NCI-H2081 (cell line): ENCODE measurements at places on chromosomes 1 and 21.

DNA sequence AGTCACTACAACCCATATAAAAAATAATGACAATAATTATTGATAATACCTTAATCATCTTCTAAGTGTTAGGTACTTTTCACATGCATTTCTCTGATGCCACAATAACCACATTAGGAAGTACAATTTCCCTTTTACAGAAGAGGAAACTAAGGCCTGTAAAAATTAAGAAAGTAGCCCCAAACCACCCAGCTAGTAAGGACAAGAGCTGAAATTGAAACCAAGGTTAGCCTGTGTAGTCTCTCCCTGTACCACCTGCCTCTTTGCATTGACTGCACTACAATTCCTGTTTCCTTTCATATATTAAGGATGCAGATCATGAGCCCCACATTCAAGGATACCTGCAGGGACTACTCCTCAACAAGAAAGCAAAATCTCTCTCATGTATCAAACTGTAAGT is 288.8 kb downstream of the GPATCH2 start:
- DNase-seq, result no peak

DNA sequence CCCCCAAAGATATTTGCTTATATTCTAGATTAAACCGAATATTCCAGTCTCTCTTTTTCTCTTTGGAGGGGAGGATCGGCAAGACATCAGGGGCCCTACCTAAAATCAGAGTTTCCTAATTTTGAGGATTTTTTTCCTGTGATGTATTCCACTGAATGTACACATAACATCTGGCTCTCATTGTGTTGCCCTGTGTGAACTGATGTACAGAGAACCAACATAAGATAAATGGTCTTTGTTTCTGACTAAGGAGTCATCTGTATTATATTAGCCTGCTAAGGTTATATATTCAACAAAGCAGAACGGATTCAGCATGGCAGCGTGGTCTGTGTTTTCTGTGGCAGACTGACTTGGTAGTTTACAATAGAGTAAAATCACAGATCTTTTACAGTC is 114.8 kb upstream of the NCAM2 start:
- DNase-seq, result no peak

DNA sequence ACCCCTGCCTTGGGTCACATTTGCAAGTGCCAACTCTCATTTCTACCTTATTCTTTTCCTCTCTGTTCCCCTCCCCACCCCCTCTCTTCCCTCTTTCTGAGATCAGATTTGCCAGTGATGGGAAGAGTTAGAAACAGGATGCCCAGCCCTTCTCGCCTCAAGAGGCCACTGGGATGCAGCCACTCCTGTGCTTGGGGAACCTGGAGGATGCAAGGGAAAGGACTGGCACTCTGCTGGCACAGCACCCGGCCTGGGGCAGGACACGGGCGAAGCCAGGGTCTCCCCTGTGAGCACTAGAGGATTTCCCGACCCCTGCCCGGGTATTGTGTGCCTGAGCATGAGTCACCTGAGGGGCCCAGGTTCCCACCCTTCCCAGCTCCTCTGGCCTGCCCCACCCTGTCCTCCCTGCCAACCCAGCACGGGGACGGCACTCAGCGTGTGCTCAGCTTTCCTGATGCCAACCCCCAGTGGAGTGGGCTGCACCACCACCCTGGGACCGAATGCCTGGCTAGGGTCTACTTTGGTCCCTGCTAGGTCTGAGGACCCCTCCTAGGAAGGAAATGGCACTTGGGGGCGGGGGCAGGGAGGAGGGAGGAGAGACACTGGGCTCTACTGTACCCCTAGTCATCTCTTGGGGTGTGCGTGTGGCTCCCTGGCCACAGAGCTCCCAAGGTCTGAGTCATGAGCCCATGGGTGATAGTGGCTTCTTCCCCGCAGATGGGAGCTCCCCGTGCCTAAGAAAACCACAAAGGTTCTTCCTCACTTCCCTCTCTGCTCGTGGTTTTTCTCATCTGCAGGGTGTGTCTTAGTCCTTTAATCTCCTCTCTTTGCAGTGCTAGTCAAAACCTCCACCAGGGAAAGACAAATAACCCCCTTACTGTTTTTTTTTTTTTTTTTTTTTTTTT is 12.4 kb downstream of the LMNA start:
- no peak for DNase-seq

- no peak for DNase-seq
Measured at GRCh38 chr1:42935971-42936308, 22.7 kb downstream of the SLC2A1 start.

DNA sequence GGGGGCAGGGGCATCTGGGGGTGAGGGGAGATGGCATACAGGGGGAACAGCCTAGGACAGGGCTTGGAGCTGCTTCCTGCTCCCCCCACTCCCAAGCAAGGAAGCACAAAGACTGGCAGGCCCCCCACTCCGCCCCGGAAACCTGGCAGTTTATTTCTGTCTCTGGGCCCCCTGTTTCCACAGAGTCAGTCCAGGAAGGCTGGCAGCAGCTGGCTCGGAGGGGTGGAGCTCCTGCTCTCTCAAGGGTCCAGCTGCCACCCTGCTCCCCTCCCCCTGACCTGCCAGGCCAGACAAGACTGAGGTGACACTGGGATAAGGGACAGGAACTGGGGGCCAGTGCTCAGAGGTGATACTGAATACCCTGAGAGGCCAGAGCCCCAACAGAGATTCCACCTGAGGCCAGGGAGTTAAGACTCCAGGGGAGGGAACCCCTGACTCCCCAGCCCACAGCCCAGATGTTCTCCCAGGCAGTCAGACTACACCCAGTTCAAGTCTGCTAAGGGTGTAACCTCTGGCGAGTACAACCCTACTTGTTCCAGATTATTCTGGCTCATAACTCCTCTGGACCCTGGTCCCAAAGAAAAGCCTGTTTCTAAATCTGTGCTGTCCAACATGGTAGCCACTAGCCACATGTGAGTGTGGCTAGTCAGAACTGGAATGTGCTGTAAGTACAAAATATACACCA is 26.3 kb downstream of the AHDC1 start:
- no peak for DNase-seq

- DNase-seq, result no peak
Measured at GRCh38 chr1:61898658-61899057, 156.4 kb downstream of the PATJ start.

DNA sequence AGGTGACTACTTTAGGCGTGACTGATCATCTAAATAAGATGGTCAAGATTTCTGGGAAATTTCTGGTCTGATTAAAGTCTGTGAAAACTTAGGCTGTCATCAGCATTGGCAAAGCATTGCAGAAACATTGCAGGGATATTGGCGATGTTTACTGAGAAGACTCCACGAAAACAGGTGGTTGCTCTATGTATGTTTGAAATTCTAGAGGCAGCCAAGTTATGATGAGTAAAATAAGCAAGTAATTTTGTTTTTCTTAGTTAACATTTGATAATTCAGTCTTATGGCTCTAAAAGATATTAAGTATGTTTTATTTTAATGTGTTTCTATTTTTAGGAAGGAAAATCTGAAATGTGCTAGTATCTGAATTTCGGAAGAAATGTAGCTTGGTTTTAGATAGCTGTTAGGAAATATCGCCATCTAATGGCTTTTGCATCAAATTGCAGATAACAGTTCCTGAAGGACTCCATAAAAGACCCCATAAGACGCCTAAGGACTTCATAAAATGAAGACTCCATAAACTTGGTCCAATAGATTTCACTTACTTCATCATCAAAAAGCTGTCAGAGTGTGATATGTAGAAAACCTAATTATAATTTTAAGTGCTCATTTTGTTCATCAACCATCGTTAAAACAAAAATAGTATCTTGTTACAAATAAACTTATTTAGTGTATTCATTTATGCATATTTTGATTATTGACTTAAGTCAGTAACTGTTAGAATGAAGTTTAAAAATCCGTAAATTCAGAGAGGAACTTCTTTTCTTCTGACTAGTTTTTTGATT is 344.6 kb downstream of the RYR2 start:
- DNase-seq, result peak; percentile 39

DNA sequence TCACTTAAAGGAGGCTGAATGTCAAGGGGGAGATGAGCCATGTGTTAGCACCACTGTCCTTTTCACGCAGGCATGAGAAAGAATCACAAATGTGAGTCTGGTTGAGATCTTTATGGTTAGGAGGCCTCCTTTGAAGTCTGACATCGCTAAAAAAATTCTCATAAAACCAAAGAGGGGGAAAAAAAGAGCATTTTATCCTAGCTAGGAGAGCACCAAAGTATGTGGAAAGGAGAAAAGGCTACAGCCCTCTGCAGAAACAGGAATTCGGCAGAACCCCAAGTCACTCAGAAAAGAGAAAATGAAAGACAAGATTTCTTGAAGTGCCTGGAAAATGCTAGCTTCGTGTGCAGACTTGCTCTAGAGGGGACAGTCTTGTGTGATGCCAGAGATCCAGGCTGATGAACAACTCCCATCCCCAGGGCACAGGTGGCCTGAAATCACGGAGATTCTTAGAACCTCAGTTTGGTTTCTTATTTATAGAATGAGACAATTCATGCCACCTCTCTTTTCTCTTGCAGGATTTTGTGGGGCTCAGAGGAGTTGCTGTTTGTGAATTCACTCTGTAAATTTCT is 61.5 kb downstream of the RUNX1 start:
- DNase-seq, result no peak

- DNase-seq, result no peak
Measured at GRCh38 chr1:89942825-89943658, 51.9 kb upstream of the ZNF326 start.

DNA sequence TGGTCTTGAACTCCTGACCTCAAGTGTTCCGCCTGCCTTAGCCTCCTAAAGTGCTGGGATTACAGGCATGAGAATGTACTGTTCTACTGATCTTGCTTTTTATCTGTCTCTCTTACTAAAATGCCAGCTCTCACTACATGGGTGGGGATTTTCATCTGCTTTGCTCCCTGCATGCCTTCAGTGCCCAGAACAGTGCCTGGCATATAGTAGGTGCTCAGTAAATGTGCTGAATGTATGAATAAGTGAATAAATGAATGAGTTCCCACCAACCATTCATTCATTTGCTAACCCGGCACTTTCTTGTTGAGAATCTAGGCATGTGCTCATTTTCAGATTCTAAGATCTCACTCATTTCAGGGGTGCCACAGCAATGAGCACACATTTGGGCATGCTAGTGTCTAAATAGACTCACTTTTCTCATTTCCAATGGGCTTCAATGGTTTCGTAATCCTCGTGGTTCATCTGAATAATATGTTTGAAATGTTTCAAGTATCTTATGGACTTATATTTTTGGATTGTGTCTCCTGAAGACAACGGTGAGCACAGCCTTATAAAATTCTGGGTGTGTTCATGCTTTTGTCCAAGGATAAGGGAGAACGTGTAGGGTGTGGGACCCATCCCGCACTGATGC is 7.6 kb downstream of the DHRS3 start:
- no peak for DNase-seq

- peak; percentile 2 for DNase-seq
Measured at GRCh38 chr1:119141020-119141424, 569 bp upstream of the WARS2 start.

- no peak for DNase-seq
Measured at GRCh38 chr1:5343256-5344020, 648.8 kb downstream of the NPHP4 start.

DNA sequence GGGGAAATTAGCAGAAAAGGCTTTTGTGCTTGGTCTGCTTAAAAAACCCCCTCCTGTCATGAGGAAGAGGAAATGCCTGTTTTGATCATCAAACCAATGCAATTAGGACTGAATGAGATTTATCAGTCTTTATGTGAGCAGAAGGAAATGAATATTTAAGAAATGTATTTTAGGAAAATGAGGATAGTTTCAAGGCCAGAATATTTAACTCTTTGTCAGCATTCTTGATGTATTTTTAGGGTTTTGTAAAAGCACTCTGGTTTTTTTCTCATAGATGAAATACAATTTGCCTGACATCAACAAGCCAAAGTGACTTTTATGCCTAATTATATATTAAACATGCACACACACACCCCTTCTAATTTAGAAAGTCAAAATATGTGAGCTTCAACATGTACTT is 213.8 kb downstream of the GRIK1 start:
- DNase-seq, result no peak

DNA sequence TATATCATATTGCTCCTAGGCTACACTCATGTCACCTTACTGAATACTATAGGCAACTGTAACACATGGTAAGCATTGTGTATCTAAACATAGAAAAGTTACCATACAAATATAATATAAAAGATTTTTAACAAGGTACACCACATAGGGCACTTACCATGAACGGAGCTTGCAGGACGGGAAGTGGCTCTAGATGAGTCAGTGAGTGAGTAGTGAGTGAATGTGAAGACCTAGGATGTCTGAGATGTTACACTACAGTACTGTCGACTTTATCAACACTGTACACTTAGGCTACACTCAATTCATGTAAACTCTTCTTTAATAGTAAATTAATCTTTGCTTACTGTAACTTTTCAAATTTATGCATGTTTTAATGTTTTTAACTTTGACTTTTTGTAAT is 81.0 kb upstream of the PLD5 start:
- DNase-seq, result no peak

DNA sequence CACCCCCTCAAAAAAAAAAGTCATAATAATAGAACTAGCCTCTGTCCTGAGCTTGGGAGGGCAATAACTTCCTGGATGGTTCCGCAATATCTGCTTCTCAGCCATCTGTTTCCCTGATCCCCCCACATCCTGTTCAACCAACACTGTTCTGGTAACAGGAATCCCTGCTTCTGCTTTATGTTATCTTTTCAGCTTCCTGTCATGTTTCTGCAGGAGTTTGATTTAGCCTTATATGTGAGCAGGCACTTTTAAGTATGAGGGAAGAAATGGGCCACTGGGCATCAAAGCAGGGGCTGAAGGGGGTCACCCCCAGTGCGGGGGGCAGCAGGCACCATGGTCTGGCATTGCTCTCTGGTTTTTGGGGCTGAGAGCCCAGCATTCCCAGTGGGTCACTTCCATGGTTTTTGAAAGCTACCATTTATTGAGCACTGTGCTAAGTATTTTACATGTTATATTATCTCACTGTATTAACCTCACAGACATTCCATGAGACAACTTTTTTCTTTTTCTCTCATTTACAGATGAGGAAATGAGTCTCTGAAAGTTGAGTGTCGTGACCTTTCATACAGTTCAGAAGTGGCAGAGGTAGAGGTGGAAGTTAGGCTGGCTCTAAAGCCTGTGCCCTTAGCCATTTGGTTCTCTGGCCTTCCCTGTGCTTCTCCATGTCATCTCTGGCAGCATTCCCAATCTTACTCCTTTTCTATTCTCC is 61.9 kb downstream of the DNTTIP2 start:
- DNase-seq, result no peak

GRCh38 chr1:79113836-79114235 is 107.3 kb upstream of the ADGRL4 start:
- no peak for DNase-seq

DNA sequence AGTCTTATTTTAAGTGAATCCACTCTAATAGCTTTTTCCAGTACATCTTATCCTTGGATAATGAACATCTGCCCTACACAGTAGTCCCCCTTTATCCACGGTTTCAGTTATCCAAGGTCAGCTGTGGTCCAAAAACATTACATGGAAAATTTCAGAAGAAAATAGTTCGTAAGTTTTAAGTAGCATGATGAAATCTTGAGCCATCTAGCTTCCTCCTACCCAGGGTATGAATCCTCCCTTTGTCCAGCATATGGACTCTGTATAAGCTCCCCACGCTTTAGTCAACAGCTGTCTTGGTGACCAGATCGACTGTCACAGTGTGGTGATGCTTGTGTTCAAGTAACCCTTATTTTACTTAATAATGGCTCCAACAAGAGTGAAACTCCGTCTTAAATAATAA is 2.6 kb downstream of the GLRX2 start:
- no peak for DNase-seq
